ENCODE measurements at places on chromosomes 4 and X. TPM values are rescaled to one million over a fixed set of nuclear protein-coding genes. Genes with fewer than 3 reads are reported as not detected.

Gene FGF13
- not detected for total RNA-seq

Gene APLN
- total RNA-seq = not detected

- peak; percentile 60 for DNase-seq
- no peaks in the 10 kb centered on the region for H3K36me3 ChIP-seq
- no peak overlapping the region for H3K4me3 ChIP-seq
- no peaks in the 10 kb centered on the region for H3K27me3 ChIP-seq
- no peaks in the 10 kb centered on the region for H3K4me1 ChIP-seq
Measured at GRCh38 chrX:150772150-150772970, 79.2 kb downstream of the MTMR1 start.

Gene ATP2B3
- not detected for total RNA-seq

Measured in CD4-positive, alpha-beta memory T cell (primary cell).